Activated CD4-positive, alpha-beta memory T cell treated with anti-CD3 and anti-CD28 coated beads for 36 hours (primary cell): ENCODE measurements at places on chromosomes 3 and 15. TPM values are rescaled to one million over a fixed set of nuclear protein-coding genes. Genes with fewer than 3 reads are reported as not detected.

DNA sequence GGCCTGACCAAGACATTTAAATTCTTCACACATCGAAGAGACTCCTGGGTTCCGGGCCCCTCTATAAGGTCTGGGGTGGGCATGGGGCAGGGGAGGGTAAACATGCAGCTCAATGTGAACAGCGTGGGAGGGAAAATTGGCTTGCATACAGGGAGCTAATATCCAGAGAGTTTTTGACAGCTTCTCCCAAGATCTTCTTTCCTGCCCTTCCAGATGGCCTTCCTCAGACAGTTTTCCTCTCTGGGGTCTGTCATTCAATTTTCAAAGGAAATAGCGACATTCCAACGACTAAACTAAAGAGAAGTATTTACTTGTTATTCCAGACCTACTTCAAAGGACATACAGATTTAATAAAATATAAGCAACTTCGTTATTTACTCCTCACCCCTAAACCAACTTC lies 1030.6 kb downstream of the MCTP2 start:
- no peaks in the 10 kb centered on the region for H3K36me3 ChIP-seq
- H3K4me3 ChIP-seq, result no peak overlapping the region
- no peak overlapping the region for H3K27ac ChIP-seq
- no peaks in the 10 kb centered on the region for H3K4me1 ChIP-seq
- peaks cover 10% of the 10 kb centered on the region for H3K27me3 ChIP-seq

GRCh38 chr3:112976953-112977352 lies 2.0 kb upstream of the CD200R1 start:
- DNase-seq, result no peak
- H3K4me1 ChIP-seq, result peaks cover 67% of the 10 kb centered on the region
- H3K4me3 ChIP-seq, result no peak overlapping the region
- H3K27me3 ChIP-seq, result no peaks in the 10 kb centered on the region
- H3K36me3 ChIP-seq, result no peaks in the 10 kb centered on the region
- H3K27ac ChIP-seq, result no peak overlapping the region

DNA sequence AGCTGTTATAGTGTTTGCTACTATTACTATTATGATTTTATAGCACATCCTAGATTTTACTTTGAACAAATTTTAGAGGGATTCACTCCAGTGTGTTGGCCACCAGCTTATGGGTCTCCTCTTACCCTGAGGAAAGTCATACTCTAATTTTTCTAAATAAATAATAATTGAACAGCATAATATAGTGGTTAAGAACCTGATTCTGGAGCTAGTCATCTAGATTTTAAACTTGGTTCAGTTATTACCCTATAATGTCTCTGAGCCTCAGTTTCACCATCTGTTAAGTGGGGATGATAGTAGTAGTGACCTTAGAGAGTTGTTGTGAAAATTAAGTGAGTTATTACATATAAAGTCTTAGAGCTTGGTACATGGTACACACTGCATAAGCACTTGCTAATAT lies 30.7 kb upstream of the TOPAZ1 start:
- DNase-seq, result no peak
- H3K4me3 ChIP-seq, result no peak overlapping the region
- peaks cover 19% of the 10 kb centered on the region for H3K27me3 ChIP-seq
- H3K27ac ChIP-seq, result no peak overlapping the region
- no peaks in the 10 kb centered on the region for H3K36me3 ChIP-seq

- H3K4me1 ChIP-seq, result peaks cover 94% of the 10 kb centered on the region
- no peaks in the 10 kb centered on the region for H3K27me3 ChIP-seq
- no peaks in the 10 kb centered on the region for H3K36me3 ChIP-seq
- peak overlapping the region; percentile 1 for H3K4me3 ChIP-seq
- peak overlapping the region; percentile 82 for H3K27ac ChIP-seq
- DNase-seq, result peak; percentile 57
Measured at GRCh38 chr3:31213869-31214486, 318.7 kb upstream of the STT3B start.

SCAANT1 gene
- total RNA-seq, result not detected

GATM gene
- total RNA-seq, result 1.3 TPM

MCF2L2 gene
- 3.9 TPM for total RNA-seq

GRCh38 chr3:102169915-102170479 lies 264.8 kb upstream of the ZPLD1 start:
- no peaks in the 10 kb centered on the region for H3K36me3 ChIP-seq
- no peaks in the 10 kb centered on the region for H3K4me1 ChIP-seq
- peaks cover 1% of the 10 kb centered on the region for H3K27me3 ChIP-seq
- no peak overlapping the region for H3K27ac ChIP-seq

DNA sequence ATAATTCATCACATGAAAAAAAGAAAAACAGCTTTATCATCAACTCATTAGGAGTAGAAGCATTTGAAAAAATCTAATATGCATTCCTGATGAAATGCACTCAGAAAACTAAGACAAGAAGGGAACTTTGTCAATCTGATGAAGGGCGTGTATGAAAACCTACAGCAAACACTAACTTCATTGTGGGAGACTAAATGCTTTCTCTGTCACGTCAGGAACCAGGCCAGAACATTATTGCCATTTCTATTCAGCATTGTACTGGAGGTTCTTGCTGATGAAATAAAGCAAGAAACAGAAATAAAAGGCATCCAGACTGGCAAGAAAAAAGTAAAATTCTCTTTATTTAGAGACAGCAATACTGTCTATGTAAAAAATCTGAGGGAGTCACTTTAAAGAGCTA lies 235.2 kb downstream of the GABRB3 start:
- no peak overlapping the region for H3K4me3 ChIP-seq
- no peaks in the 10 kb centered on the region for H3K36me3 ChIP-seq
- H3K27me3 ChIP-seq, result no peaks in the 10 kb centered on the region
- no peak for DNase-seq
- H3K4me1 ChIP-seq, result no peaks in the 10 kb centered on the region
- no peak overlapping the region for H3K27ac ChIP-seq

DNA sequence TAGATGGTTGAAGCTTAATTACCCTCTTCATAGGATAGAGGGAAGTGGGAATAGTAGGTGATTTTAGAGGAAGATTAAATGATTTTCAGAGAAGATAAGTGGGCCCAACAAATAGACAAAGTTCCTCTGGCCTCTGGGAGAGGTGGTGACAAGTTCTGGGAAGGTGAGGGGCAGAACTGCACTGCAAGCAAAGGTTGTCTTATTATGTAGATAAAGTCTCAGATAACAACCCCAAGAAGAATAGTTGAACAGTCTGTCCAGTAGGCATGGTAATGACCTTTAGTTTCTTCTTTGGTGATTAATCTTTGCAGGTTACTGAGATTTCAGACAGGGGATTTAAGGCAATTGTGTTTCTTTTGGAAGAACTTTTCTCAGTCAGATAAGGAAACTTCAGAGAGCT lies 439.1 kb downstream of the ROBO2 start:
- H3K36me3 ChIP-seq, result no peaks in the 10 kb centered on the region
- no peak for DNase-seq
- H3K27ac ChIP-seq, result no peak overlapping the region
- no peaks in the 10 kb centered on the region for H3K27me3 ChIP-seq

DNA sequence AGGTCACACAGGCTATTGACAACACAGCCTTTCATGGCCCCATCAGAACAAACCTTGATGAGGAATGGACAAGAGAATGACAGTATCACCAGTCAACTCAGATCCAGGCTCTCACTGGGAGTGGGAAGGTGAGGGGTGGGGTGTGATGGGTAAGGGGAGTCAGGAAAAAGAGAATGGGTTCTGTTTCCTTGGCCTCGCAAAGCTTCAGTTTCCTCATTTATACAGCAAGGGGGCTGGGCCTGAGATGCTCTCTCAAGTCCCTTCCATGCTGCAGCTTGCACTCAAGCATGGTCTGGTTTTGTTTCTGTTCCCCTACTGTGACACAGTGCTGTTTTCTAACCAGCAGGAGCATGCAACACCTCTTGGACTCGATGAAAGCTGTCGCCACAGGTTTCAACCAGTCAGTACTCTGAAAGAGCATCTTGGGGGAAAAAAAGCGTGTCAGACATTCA lies 65.7 kb upstream of the IL12A start:
- H3K36me3 ChIP-seq, result no peaks in the 10 kb centered on the region
- H3K27ac ChIP-seq, result no peak overlapping the region
- H3K27me3 ChIP-seq, result peaks cover 3% of the 10 kb centered on the region
- no peak overlapping the region for H3K4me3 ChIP-seq

NLGN1 gene
- total RNA-seq, result not detected

DNA sequence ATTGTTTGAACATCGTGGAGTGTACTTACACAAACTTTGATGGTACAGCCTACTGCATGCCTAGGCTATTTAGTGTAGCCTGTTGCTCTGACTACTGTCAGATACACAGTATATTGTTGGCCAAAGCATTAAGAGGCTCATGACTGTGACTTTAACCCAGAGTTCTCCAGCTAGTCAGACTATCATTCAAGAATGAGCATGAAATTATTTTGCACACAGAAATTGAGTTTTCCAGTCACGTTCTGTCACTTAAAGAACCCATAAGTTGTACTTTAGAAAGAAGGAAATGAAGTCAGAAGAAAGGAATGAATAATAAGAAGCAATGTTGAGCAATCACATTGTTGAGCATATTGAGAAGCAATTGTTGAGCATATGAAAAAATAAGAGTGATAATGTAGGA lies 37.6 kb upstream of the SLC22A13 start:
- no peak overlapping the region for H3K27ac ChIP-seq
- H3K27me3 ChIP-seq, result no peaks in the 10 kb centered on the region
- DNase-seq, result no peak
- no peak overlapping the region for H3K4me3 ChIP-seq

FEZF2 gene
- not detected for total RNA-seq

DNA sequence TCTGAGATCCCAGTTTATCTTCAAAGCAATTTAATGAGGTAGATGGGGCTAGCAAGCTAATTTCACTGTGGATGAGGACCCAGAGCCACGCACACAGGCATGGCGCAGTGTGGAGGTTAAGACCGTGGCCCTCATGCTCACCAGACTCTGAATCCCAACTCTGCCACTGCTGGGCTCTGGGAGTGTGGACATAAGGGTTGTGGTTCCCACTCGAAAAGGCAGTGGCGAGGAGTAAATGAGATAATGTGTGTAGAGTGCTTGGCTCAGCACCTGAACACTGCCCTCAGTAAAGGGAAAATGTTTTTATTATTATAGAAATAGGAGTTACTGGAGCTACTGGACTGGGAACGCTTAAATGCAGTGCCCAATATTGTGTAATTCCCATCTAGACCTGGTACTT lies 243.5 kb upstream of the TPM1 start:
- H3K4me1 ChIP-seq, result no peaks in the 10 kb centered on the region
- DNase-seq, result no peak
- H3K36me3 ChIP-seq, result no peaks in the 10 kb centered on the region
- H3K27me3 ChIP-seq, result peaks cover 6% of the 10 kb centered on the region
- no peak overlapping the region for H3K4me3 ChIP-seq

- no peak overlapping the region for H3K27ac ChIP-seq
- no peaks in the 10 kb centered on the region for H3K36me3 ChIP-seq
- DNase-seq, result no peak
- no peaks in the 10 kb centered on the region for H3K4me1 ChIP-seq
- H3K4me3 ChIP-seq, result no peak overlapping the region
- H3K27me3 ChIP-seq, result no peaks in the 10 kb centered on the region
Measured at GRCh38 chr3:52827866-52828376, 2.6 kb downstream of the ITIH4 start.

DNA sequence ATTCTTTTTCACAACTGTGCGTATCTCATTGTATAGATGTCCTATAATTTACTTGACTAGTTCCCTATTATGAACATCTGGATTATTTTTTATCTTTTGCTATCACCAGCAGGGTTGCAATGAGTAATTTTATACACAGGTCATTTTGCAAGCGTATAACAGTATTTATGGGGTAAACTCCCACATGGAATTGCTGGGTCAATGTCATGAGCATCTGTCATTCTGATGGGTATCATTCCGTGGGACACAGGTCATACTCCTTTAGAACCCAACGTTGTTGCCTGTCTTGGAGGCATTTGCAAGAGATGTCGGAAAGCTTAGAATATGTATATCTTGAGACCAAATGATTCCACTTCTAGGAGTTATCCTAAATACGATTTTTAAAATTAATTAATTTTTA lies 12.9 kb downstream of the BHLHE40 start:
- H3K4me1 ChIP-seq, result peaks cover 37% of the 10 kb centered on the region
- DNase-seq, result no peak
- no peak overlapping the region for H3K27ac ChIP-seq
- H3K4me3 ChIP-seq, result no peak overlapping the region

GRCh38 chr3:178536211-178537079 lies at the start of gene KCNMB2:
KCNMB2 (plus strand) TSS chr3:178536436.
- no peak for DNase-seq
- H3K4me1 ChIP-seq, result peaks cover 8% of the 10 kb centered on the region
- H3K4me3 ChIP-seq, result no peak within 1 kb of the TSS
- no peak within 1 kb of the TSS for H3K27ac ChIP-seq
- H3K27me3 ChIP-seq, result peaks cover 39% of the 10 kb centered on the region

GRCh38 chr3:13894096-13894806 lies 14.4 kb upstream of the WNT7A start:
- no peak overlapping the region for H3K27ac ChIP-seq
- no peaks in the 10 kb centered on the region for H3K27me3 ChIP-seq
- H3K4me1 ChIP-seq, result peaks cover 30% of the 10 kb centered on the region

GRCh38 chr15:93451265-93451664 lies 362.3 kb upstream of the RGMA start:
- H3K27ac ChIP-seq, result no peak overlapping the region
- DNase-seq, result no peak
- H3K27me3 ChIP-seq, result no peaks in the 10 kb centered on the region
- no peaks in the 10 kb centered on the region for H3K4me1 ChIP-seq

- H3K27ac ChIP-seq, result no peak overlapping the region
- DNase-seq, result no peak
- no peak overlapping the region for H3K4me3 ChIP-seq
- H3K36me3 ChIP-seq, result no peaks in the 10 kb centered on the region
Measured at GRCh38 chr15:93319121-93319814, 230.3 kb upstream of the RGMA start.

DNA sequence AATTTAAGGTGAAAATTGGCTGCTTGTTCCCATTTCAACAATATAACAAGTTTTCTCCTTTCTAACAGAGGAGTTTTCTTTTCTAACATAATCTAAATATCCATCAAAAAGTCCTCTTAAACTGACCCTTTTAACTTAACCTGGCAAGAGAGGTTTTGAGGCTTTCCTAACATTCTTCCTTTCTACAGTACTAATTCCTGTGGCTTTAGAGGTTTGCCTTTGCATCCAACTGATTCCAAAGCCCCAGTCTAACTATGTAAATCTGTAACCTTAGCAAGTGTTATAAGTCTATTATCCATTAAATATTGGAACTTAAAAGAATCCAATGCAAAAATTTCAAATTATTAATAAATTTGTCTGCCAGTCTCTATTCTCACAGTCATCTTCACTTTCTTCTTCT lies 134.1 kb downstream of the ISL2 start:
- H3K36me3 ChIP-seq, result peaks cover 56% of the 10 kb centered on the region
- H3K4me1 ChIP-seq, result no peaks in the 10 kb centered on the region
- no peak overlapping the region for H3K4me3 ChIP-seq
- no peak for DNase-seq
- no peaks in the 10 kb centered on the region for H3K27me3 ChIP-seq
